ENCODE measurements at places on chromosomes 11 and 22.

GRCh38 chr22:32473388-32473952 lies 1.1 kb upstream of the FBXO7 start:
- DNase-seq, result no peak

DNA sequence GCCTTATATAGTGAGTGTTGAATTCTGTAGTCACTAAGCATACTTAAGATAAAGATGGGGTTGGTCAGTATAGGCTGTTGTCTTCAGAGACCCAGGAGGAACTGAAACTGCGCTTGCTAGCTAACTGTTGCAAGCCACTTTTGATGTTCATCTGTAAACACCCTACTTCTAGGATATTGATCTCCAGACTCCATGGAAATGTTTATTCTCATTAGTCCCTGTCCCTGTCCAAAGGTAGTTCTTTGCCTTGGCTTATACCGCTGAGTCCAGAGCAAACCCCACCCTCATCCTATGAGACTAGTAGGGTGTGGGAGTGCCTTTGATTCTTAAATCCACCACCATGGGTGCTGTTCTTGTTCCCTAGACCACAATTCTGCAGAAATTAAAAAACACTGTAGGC lies 36.4 kb downstream of the DEPDC5 start:
- no peak for DNase-seq

- DNase-seq, result no peak
Observed at GRCh38 chr11:356610-357009, 12.7 kb upstream of the B4GALNT4 start.

DNA sequence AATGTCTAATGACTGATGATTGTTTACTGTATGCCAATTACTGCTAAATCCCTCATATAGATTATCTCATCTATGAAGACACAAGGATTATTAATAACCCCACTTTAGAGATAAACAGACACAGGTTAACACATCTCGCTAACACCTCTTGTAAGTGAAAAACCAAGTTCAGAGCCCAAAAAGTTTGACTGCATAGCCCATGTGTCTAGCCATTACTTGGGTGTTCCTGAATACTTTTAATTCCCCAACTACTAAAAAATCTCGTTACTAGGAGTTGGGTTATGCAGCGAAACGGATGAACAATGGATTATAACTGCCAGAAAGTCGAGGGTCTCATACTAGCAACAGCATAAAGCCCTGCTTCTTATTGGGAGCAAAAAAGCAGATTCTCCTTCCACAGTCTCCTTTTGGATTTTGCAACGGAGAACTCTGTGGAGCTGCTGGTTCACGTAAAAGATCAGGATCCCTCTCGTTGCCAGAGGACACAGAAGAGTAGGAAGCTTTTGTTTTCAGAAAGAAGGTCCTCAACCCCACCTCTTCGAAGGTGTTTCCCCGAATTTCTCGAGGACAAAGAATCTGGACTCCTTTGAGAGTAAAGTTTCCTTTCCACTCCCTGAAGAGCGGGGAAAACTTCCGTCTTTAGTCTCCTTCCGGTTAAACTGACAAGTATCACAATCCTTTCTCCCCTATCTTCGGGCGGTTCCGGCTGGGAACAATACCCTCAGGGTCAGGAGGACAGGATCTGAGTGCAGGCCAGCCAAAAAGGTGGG lies 979 bp downstream of the ZBED5 start:
- DNase-seq, result no peak

DNA sequence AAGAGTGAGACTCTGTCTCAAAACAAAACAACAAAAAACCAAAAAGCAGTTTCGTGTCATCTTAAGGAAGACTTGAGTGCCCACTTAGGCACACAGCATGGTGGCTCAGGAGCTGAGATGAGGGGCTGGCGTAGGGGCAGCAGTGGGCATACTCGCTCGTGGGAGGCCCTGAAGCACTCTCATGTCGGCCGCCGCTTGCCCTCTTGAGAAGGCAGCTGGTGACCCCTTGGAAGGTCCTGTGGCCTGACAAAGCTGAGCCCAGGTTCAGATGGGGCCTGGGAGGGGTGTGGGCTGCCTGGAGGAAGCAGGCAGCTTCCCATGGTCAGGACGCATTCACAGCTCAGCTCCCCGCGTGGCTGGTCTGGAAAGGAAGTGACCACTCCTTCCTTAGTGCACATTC lies 15.0 kb downstream of the MUC5B start:
- DNase-seq, result no peak

- no peak for DNase-seq
Observed at GRCh38 chr22:36554098-36554497, 25.1 kb upstream of the EIF3D start.

- no peak for DNase-seq
Observed at GRCh38 chr22:38489561-38490145, 16.5 kb downstream of the DDX17 start.

DNA sequence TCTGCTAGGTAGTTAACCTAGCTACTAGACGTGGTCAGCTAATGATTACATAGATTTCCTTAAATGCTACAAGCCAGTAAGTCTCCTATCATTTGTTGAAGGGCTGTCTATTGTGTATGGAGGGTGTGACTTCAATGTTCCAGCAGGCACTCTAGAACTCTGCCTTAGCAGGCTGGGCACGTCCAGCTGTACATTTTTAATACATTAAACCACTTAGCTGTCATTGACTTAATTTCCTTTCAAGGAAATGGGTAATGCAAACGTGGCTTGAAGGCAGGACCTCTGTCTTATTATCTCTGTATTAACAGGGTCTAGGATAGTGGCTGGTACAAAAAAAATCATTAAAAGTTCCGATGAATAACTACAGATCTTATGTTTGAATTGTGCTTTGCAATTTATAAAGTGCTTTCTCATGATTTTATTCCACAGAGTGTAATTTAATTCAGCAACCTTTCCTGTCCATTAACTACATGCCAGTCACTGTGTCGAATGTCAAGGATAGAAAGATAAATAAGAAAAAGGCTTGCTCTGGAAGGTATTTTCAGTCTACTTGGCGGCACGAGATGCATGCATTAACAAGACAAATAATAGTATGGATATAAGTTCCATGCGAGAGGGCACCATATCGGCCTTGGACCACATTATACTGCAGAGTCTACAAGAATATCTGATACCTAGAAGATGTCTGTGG lies 60.3 kb downstream of the APOL3 start:
- no peak for DNase-seq

DNA sequence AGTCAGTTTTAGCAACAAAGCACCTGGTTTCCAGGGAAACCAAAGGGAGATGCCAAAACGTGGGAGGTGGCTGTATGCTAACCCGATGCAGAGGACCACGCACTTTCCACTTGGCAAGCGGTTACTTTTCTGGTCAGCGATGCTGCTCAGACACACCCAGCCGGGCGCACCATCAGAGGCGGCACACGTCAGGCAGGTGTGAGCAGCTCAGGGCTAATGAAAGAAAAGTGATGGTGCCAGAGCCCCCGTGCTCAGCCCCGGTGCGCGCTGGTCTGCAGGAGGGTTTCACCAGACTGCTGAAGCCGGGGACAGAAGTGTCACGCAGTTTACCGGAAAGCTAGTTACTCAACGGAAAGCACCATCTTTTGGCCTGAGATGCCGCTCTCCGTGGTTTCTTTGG lies 5.7 kb downstream of the LTO1 start:
- DNase-seq, result no peak

DNA sequence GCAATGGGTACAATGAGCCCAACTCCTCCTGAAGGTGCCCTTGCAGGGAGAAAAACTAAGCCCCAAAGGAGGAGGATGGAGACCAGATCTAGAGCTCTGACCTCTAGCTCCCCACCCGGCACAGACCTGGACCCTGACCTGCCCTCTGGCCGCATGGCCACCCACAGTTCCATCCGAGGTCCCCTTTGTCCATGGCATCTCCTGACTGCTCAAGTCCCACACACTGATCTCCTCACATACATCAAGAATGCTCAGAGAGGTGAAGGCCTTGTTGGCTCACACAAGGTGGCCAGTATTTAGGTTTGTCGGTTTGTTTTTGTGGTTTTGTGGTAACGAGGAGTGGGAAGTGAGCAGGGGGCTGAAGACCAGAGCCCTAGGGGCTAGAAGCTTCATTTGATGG lies 423.5 kb upstream of the B3GAT1 start:
- no peak for DNase-seq

GRCh38 chr22:49197505-49197904 lies 630.2 kb downstream of the BRD1 start:
- no peak for DNase-seq

GRCh38 chr11:42175203-42175602 lies 715.8 kb upstream of the LRRC4C start:
- DNase-seq, result no peak

GRCh38 chr11:117189191-117189940 lies 9.8 kb upstream of the TAGLN start:
- DNase-seq, result no peak

GRCh38 chr11:3866206-3866605 lies 10.7 kb downstream of the STIM1 start:
- DNase-seq, result no peak

GRCh38 chr11:31477528-31478222 lies 31.7 kb downstream of the IMMP1L start:
- DNase-seq, result no peak

DNA sequence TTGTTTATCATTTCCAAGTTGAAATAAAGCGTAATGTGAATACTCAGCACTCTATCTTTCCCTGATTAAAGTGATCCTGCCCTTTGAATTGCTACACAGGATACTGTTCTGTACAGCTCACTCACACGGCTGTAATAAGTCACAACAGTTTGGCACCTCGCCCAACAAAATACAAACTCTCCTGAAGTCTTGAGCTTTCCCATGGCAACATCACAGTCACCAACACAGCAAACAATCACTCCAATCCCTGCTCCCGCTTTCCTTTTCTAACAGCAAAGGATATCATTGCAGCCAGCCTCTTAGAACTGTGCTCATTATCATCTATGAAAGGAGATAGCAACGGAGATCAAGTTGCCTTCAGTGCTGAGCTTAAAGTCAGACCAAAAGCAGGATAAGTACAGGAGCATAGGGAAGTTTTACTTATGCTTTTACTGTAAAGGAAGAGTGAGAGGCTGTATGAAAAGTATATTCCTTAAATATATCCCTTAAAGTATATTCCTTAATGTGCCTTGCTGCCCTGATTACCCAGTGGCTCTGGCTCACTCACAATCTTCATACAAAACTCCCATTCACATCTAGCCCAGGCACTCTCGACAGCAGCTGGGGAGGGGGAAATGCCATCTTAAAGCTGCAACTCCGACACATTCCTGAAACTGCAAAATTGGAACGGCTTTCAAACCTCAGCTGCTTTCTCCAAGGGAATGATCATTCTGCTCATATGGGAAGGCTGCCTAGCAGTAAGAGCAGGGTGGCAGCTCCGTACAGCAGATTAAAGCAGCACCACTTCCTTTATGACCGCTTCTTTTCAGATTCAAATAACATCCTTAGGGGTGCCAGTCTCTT lies 35.8 kb downstream of the MAML2 start:
- no peak for DNase-seq

DNA sequence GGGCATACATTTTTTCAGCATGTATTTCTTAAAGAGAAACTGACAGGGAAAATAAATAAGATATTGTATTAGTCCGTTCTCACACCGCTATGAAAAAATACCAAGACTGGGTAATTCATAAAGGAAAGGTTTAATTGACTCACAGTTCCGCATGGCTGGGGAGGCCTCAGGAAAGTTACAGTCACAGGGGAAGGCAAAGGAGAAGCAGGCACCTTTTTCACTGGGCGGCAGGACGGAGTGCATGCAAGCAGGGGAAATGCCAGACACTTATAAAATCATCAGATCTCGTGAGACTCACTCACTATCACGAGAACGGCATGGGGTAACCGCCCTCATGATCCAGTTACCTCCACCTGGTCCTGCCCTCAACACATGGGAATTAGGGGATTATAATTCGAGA lies 44.2 kb downstream of the PPFIA1 start:
- no peak for DNase-seq

- DNase-seq, result no peak
Observed at GRCh38 chr11:86802601-86803051, 2.3 kb downstream of the PRSS23 start.

- DNase-seq, result peak; percentile 12
Observed at GRCh38 chr11:112174789-112175598, at the start of gene BCO2. Gene BCO2, plus strand, starts transcription at chr11:112175512. Its CDS starts 90 bp downstream, at chr11:112175602.

GRCh38 chr11:29087200-29087812 lies 929.5 kb downstream of the KCNA4 start:
- no peak for DNase-seq

DNA sequence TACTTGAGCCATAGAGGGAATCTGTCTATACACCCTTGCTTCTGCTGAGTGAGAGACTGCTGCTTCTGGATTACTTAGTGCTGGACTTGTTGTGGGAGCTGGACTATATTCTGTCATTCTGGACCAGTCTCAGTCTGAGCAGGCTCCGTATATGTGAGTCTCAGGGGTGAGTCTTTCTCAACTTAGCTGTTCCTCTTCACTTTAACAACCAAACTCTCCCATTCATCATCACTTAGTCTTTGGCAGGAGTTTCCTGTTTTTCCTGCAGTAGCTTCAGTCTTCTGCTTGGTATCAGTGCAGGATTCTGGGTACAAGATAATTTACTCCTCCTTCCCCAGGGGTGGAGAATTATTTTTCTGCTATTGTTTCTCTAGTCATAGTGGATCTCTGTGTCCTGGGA lies 779.5 kb downstream of the METTL15 start:
- DNase-seq, result no peak

- no peak for DNase-seq
Observed at GRCh38 chr22:29481265-29482000, 1.4 kb downstream of the NEFH start.

DNA sequence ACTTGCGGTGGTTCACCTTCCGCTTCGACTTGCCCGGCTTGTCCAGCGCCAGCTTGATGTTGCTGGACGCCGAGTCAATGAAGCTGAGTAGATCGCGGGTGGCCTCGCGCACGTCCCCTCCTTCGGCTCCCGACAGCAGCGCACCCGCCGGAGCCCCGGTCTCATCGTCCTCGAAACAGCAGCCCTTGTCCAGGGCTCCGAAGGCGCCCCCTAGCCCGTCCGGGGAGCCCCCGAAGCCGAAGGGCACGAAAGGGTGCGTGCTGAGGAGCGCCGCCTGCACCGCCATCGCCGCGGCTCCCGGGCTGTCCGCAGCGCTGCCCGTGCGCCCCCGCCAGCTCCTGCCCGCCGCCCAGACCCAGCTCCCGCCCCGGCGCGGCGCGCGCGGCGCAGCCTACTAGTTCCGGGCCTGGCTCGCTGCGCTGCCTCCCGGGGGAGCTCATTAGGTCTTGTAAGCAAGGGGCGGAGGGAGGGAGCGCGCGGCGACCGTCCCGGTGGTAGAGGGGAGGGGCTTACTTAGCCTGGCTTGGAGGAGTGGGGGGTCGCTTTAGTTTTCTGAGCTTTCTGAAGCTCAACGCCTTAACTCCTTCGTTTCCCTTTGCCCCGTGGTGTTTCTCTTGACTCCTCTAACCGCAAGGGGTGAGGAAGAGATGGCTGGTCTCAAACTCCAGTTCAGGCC lies at the start of gene FAM181B:
Gene FAM181B, minus strand, starts transcription at position 421 of the 676 bp plus-strand sequence. Its CDS starts 135 bp downstream, at position 286.
- no peak for DNase-seq

GRCh38 chr11:43392713-43393112 lies 34.0 kb downstream of the TTC17 start:
- no peak for DNase-seq

GRCh38 chr11:64015935-64016845 lies 19.5 kb upstream of the FLRT1 start:
- no peak for DNase-seq

- DNase-seq, result no peak
Observed at GRCh38 chr22:43038325-43038724, 23.4 kb upstream of the PACSIN2 start.

GRCh38 chr11:10618490-10618889 lies 50.0 kb upstream of the LYVE1 start:
- DNase-seq, result no peak

- DNase-seq, result no peak
Observed at GRCh38 chr11:125091247-125091876, 20.1 kb downstream of the TMEM218 start.

Data from stimulated activated CD8-positive, alpha-beta memory T cell treated with anti-CD3 and anti-CD28 coated beads, Interleukin-4, amount 100 ng/mL, for 1 hour (primary cell).